Activated CD4-positive, alpha-beta T cell treated with anti-CD3 and anti-CD28 coated beads, Interleukin-10, Interleukin-2, amounts not matched to agents 100 ng/mL and 50 ng/mL, durations not matched to agents 16 hours and 8 hours (primary cell): ENCODE measurements at places on chromosomes 4 and X.
A peak's percentile ranks its signal among the peaks of the same experiment; 100 is the strongest.

DNA sequence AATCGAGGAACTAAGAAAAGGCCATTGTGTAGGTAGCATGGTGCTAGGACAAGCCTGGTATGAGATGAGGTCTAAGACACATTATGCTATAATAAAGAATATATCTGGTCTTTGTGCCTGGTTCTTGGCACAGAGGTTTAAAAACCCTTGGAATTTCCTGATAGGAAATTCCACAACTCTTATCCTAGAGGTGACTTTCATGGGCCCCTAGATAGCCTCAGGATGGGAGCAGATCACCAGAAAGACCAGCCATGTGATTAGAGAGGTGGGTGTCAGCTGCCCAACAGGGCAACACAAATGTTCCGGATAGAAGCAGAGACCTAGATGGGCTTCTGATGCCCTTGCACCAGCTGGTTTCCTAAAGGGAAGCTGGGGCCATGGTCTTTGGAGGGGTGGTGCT, 107.2 kb downstream of the SCD5 start:
- DNase-seq: no peak

DNA sequence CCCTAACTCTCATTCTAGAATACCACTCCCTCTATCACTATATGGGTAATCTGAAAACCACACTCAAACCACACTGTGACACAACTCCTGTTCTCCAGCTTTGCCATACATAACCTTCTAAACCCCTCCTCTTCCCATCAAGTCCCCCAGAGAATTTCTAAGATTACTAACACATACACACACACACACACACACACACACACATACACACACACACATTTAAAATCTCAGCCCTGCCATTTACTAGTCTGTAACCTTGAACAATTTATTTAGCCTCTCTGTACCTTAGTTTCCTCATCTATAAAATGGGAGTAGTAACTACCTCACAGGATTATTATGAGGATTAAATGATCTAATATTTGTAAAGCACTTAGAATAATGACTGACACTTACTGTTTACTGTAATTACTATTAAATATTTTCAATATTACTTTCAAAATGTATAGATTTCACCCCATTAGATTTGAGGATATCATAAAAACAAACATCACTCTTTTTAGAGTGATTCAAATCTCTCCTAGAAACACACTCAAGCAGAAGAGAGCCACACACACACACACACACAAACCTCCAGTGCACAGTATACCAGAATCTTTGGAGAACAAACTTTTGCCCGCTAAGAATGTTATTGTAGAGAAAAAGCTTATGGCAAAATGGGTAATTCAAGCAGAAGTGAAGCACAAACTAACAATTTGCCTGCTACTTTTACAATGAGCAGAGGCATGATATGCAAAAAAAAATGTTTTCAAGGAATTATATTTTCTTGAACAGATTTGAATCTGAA, 3.8 kb downstream of the ANKRD50 start:
- DNase-seq: no peak

- DNase-seq: no peak
These were observed 222.2 kb downstream of the KCNIP4 start for GRCh38 chr4:21726255-21726815.

GRCh38 chr4:46979283-46979682, 14.1 kb downstream of the GABRA4 start:
- no peak for DNase-seq

GRCh38 chrX:80812176-80812575, 2.5 kb upstream of the BRWD3 start:
- peak; percentile 51 for DNase-seq

GRCh38 chrX:71632923-71633657, 14.8 kb upstream of the CXCR3 start:
- DNase-seq: no peak

GRCh38 chrX:150731795-150732194, 38.6 kb downstream of the MTMR1 start:
- DNase-seq: peak; percentile 43

DNA sequence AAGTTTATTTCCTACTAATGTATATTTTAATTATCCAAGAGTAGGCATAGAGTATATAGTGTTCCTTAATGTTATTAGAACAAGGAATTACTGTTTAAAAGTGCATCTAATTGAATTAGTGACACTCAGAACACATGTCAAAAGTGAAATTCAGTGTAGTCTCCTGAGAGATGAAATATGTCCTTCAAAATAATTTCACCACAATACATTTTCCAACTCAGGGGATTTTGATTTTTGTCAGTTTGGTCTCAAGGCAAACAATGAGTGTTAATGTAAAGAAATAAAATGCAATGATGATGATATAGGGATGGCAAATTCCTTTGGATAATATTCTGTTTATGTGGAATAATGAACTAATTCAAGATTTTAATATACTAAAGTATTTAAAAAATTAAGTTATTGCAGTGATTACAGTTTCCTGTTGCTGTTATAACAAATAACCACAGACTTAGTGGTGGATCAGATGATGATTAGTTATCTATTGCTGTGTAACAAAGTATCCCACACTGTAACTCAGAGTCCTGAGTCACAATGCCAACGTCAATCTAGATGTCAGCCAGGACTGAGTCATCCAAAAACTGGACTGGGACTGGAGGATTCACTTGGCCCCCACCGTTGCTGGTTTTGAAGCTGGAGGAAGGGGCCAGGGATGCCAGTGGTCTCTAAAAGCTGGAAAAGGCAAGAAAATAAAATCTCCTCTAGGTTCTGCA, 148.0 kb upstream of the SLC7A11 start:
- DNase-seq: no peak

DNA sequence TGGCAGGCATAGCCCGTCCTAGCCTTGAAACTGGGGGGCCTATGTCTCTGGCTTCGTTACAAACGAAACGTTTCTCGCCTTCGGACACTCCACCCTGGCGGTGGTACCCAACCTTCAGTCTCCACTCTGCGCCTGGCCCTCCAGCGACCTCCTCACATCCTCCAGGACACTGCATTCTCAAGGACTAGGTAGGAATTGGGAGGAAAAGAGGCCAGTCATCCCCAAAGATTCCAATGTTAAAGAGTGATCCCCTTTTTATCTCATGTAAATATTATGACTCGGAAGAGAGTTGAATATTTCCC, 2.1 kb upstream of the NKX6-1 start:
- DNase-seq: no peak

GRCh38 chr4:27176400-27176799, 315.8 kb downstream of the STIM2 start:
- DNase-seq: peak; percentile 10

DNA sequence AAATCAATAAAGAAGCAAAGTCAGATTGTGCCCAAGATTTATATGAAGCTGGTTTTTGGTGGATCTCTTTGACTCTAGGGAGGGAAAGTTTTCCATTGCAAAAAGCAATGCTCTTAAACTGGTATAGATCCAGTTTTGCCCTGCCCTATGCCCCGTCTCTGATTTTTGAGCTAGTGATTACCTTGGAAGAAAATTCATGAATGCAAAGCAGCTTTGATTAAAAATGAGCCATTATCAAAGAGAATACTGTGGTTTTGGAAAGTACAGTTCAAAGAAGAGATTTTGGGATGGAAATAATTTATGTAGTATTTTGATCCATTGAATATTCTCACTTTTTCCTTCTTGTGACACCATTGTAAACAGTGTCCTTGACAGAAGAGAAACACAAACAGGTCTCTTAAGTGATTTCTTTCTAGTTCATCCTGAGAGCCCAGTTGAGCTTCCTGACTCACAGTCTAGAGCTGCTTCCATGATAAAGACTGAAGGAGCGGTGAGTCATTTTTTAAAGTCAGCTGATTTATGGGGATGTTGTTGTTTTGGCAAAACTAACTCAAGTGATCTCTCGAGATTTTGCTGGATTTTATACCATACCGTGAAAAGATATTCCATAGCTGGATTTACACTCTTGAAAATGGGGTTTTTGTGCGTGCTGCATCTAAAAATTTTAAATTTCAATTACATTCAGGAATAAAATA, 76.7 kb downstream of the AFF1 start:
- DNase-seq: peak; percentile 13

DNA sequence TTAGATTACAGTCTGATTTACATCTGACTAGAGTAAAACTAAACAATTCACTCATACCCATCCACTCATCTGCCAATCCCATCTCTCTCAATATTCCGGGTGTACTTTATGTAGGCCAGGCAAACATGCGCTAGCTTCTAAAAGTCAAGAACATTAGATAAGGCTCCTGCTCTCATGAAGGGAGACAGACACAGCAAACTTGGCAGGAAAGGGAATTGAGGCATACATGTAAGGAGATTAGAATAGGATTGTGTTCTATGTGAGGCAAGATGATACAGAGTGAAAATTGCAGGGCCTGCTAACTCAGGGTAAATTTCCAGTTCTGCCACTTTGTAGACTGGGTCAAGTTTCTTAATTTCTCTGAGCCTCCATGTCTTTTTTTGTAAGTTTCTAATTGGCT, 135.8 kb downstream of the CDS1 start:
- DNase-seq: no peak

DNA sequence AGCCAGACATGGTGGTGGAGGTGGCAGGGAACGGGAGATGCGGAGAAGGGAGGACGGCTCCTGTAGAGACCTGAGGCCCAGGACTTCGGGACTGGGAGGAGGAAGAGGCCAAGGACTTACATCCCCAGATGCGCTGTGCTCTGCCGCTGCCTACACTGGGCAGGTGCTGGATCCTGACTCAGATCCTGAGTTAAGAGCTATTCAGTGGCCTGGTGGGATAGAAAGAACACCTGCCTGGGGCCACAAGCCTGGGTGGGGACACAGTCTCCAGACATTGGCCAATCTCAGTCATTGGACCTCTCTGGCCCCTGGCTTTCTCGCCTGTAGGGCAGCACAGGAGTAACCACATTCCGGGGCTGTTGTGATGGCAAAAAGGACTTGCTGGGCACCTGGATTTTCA, 10.9 kb upstream of the MSX1 start:
- no peak for DNase-seq

DNA sequence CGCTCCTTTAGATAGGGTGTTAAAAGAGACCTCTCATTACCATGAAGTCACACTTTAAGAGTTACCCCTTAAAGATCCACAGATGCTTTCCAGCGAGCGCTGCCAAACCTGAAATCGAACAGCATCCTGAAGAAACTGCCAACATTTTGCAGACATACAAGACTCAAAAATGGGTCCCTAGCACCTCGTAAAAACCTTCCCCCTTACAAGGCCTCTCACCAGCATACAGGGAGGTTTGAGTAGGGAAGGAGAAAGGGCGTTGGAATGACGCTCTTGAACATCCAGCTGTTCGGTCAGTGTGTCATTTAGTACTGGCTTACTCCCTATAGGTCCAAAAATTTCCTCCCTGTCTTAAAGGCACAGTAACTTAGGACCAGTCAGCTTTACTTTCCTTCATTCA, 45.3 kb upstream of the PGRMC1 start:
- DNase-seq: no peak

- DNase-seq: no peak
These were observed 26.2 kb downstream of the JADE1 start for GRCh38 chr4:128835498-128836222.

- DNase-seq: no peak
These were observed 50.0 kb downstream of the IGSF1 start for GRCh38 chrX:131239057-131239456.

DNA sequence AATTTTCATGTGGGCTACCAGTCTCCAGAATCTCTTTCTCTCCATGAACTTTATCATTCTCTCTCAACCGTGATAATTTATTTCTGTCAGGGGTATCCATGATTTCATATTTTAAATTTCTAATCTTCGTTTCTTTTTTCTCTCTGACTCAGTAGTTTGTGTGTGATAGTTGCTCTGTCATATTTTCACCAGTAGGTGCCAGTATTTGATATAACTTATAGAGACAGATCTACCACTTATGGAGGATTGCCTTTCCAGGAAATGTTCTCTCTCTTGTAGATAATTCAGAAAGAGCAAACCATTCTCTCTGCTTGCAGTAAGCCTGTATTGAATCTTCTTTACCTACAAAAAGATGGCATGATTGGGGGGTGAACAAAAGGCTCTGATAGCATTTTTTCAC, 79.3 kb upstream of the DYNLT3 start:
- DNase-seq: peak; percentile 38

DNA sequence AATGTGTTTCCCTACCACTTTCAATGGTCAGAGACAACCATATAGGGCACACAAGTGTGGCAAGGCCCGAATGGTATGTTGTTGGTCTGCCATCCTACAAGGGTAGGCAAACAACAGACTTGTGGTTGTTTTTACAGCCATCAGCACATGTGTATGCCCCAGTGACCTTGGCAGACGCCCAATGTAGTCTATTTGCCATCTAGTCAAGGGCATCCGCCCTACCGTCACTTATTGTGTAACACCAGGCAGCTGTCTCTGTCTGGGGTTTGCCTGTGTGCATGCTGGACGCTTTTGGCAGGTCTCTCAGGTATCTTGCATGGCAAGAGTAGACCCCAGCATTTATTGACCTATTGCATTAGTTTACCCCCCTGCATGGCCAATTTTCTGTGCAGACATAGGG, 1145.5 kb upstream of the POU3F4 start:
- no peak for DNase-seq

DNA sequence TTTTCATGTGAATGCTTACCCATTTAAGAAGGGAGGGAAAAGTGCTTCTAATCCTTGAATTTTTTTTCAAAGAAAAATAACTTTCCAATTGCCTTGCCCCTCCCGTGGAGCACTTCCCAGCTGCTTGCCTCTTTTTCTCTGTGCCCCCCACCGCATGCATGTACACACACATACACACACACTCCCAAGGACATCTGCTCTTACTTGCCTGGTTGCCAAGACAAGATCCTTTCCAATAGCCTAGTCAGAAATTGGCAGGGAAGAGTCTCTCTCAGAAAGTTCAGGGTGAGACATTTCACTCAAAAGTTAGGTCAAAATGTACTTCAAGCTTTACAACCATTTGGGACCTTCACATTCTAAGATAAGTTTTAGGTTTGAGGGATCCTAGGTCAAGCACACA, 10.9 kb downstream of the HHIP start:
- no peak for DNase-seq

- no peak for DNase-seq
These were observed 365.0 kb downstream of the PPP3CA start for GRCh38 chr4:100982345-100982744.

- peak; percentile 33 for DNase-seq
These were observed 22.8 kb upstream of the CENPVL3 start for GRCh38 chrX:51641421-51642021.

DNA sequence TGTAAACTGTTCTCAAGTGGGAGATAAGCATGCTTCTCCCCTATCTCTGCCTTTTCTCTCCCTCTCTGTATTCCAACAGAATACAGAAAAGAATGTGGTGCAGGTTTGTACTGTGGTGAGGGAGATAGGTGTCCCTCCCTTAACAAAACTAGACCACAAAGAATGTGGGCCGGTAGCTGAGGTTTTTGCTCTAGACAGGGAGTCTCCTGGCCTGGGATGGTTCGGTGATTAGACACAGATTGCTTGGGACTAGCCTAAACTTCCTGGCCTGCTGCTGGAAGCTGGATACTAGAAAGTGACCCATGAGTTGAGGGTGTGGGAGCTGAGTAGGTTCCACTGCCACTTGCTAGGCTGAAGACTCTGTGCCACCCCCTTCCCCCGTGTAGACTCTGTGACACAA, 143.0 kb downstream of the CXXC4 start:
- DNase-seq: no peak

GRCh38 chrX:96126182-96126581, 558.5 kb upstream of the DIAPH2 start:
- no peak for DNase-seq
